Central memory CD8-positive, alpha-beta T cell (primary cell): ENCODE measurements at places on chromosomes 4 and X.

GRCh38 chr4:110309675-110310074, 111.3 kb upstream of the ELOVL6 start:
- DNase-seq: no peak

DNA sequence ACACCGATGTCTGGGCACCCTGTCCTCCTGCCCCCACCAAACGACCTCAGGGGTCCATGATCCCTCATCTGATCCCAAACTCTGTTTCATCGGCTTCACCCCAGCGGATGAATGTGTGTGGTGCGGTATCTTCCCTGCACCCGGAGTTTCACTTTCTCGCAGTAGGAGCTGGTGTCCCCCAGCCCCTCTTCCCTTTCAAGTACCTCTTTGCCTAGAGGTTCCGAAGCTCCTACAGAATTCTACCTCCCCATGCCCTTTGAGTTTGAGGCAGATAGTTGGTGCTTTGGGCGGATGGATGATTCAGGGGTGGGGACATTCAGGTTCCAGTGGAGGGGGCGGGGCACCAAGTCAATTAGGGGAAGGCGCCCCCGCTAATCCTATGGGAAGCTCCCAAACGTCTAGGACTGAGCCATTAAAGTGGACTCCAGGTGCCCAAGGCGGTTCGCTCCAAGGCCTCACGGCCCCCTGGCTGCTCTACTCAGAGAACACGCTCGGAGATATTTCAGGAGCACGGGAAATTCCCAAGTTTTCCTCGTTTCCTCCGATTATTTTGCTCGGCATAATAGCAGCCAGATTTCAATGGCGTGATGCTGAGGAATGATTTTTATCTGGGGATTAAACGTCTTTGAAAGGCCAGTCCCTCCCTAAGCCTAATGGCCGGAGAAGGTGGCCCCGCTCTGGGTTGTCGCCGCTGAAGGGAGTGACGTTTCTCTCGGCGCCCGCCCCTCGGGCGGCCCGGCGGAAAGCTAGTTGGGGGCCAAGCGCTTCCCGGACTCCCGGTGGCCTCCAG, 1.3 kb downstream of the MSX1 start:
- DNase-seq: no peak

DNA sequence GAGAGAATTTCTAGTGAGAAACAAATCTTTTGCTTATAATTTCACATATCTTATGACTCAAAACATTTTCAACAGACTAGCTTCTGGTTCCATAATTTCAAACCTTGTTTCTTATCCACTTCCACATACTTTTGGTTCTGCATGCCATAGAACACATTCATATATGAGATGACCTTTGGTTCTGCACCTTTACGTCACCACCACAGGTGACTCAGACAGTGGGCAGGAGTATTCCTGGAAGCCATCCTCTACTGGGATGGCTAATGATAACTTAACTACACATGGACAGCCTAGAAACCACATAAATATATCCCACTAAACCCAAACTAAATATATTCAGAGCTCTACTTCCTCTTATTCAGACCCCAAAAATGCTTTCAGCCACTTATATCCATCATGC, 133.3 kb downstream of the DCK start:
- DNase-seq: no peak

- DNase-seq: no peak
These were observed 853.2 kb upstream of the INTU start for GRCh38 chr4:126779436-126780166.

DNA sequence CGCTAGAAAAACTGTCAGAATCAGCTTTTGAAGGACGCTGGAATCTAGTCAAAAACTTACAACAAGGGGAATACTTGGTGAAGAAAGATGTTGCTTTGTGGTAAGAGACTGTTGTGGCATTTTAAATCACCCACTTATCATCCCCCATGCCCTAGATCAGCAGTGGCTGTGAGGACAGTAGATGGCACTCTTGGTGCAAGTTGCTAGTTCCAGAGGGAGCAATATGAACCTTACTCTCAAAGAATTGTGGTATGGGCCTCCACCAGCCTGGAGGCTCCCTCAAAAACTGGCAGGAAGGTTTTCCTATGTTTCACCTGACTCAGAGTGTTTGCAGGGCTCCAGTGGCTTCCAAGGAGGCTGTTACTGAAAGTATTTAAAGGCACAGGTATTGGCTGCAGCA, 37.7 kb upstream of the SLC16A2 start:
- no peak for DNase-seq

GRCh38 chr4:105840426-105841174, 54.7 kb upstream of the NPNT start:
- DNase-seq: no peak

DNA sequence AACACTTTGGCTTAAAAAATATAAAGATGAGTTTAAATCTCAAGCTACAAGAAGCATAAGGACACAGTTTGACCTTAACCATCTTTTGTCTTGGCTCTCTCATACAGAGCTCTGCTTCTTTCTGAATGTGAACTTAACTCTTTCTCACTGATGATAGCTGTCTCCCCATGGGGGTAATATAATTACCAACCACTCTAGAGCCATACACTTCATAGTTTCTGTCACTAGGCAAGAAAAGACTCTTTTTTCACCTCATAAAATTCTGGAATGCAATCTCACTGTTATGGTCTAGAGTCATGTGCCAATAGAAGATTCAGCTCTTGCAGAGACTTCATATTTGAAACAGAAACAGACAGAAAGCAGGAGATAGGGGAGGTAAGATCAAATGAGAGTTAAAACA, 481.7 kb upstream of the AGA start:
- DNase-seq: no peak

GRCh38 chr4:139902321-139903320, 237.0 kb downstream of the MGST2 start:
- no peak for DNase-seq

DNA sequence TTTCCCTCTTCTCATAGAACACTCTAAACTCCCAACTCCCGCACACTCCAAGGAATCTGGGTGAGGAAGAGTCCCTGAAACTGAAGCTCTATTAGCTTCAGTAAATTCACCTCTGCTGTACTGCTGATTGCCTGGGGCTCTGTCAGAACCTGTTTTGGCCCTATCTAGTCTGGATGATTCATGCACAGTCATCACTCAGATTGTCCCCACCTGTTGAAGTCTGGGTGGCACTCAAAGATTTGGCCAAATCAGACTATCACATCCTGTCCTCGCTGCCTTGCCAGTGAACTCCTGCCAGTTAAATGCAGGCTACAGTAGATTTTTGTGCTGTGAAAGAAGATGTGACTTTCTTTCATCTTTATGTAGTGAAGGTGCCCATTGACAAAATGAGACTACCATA, 63.5 kb upstream of the EMCN start:
- no peak for DNase-seq

GRCh38 chr4:42616572-42616971, 40.3 kb downstream of the ATP8A1 start:
- DNase-seq: no peak

DNA sequence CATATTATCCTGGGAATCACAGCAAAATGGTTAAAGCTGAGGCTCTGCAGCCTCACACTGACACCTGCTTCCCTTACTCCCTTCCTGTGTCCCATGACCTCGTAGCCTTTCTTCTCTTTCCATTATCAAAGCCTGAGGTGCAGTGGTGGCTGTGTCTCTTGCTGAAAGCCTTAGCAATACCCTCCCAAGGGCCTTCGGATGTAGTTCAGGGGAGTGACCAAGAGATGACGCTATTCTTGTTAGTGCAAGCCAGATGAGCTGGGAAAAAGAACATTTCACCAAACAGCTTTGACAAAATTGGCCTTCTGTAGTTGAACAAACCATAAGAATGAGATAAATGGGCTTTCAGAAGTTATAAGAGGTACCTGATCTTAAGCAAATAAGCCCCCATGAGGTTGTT, 31.6 kb downstream of the SMIM10L2A start:
- no peak for DNase-seq
